CD14-positive monocyte (primary cell): ENCODE measurements at places on chromosomes 7 and 10. TPM values are rescaled to one million over a fixed set of nuclear protein-coding genes. Genes with fewer than 3 reads are reported as not detected.

The C1QL3 gene
- polyA plus RNA-seq = not detected in 2 replicates

The FHIP2A gene
- polyA plus RNA-seq = 9.2 TPM

The ASZ1 gene
- not detected for polyA plus RNA-seq

The FAM237B gene
- not detected in 2 replicates for polyA plus RNA-seq

The SLC29A3 gene
- 16.6 TPM for polyA plus RNA-seq

The GDF2 gene
- polyA plus RNA-seq = not detected

The NODAL gene
- not detected for polyA plus RNA-seq

- peak; percentile 86 for DNase-seq
These were observed at the start of gene SAMD9 for GRCh38 chr7:93117852-93118530. TSS of gene SAMD9 (minus strand) at chr7:93117979. CDS start at chr7:93106097, 11,882 bp downstream.

DNA sequence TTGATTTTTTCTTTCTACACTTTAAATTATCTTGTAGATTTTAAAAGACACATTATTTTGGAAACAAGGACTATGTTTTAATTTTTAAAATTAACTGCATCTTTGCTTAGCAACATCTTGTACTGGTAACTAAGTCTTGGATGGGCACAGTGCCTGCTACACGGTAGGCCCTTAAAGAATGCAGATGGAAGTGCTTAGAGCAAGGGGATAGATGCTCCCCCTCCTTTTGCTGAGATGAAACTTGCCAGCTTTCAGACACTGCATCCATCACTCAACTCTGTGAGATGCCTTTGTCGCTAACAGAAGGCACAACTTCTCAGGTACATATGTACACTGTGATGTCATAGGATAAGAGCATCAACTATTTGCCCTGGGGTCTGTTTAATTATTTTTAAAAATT, 103.9 kb downstream of the LRRC18 start:
- no peak for DNase-seq

- DNase-seq = no peak
These were observed 76.2 kb downstream of the CTBP2 start for GRCh38 chr10:125084191-125084613.

GRCh38 chr10:94524711-94525110, 20.9 kb upstream of the HELLS start:
- no peak for DNase-seq

DNA sequence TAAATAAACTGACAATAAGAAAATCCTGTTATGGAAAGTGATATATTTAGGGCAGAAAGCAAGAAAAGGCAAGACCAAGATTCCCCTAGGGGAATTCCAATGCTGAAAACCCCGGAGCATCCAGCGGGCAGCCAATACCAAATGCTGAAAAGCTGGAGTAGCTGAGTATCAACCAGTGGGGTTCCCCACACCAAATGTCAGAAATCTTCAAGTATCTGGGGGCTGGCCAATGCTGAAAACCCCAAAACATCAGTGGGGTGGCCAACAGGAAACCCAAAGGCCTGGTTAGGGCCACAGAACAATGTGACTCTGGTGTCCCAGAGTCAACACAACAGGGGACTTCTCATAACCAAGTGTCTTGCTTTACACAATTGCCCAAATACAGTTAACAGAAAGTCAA, 271.8 kb upstream of the CACNA2D1 start:
- no peak for DNase-seq

GRCh38 chr7:157955348-157955999, 618.7 kb downstream of the DNAJB6 start:
- DNase-seq = no peak

- DNase-seq = no peak
These were observed 367.8 kb upstream of the ZMIZ1 start for GRCh38 chr10:78700816-78701520.

DNA sequence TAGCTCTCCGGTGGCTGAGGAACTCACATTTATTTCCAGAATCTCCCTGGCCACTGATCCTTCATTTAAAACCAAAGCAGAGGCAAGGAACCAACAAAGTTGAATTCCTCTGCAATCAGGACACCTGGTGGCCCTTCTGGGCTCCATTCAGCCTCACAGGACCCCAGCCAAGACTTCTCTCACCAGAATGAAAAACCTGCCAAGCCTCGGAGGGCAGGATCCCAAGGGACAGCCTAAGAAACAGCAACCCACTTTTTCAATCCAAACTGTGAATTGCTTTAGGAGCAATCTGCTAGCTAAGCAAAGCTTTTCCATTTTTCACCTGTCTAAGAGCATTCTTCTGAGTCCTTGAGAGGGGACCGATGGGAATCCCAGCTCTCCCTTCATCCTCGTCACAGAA, 34.6 kb downstream of the OAT start:
- no peak for DNase-seq

GRCh38 chr10:101087965-101088364, 26.2 kb downstream of the KAZALD1 start:
- no peak for DNase-seq

DNA sequence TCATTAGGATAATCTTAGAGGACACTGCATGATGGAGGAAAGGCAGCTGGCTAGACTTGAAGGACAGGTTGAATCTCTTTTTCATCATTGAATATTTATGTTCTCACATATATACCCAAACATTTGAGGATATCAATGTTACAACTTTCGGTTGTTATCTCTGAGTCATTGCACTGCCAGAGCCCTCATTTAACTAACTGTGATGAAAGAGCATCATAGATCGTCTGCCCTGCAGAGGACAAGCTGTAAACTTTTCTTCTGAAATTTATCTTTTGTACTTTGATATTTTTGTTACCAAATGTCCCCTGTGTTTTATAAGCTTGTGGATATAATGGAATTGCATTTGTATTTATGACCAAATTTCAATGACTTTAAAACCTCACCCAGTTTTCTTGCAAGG, 298.7 kb downstream of the PHF14 start:
- no peak for DNase-seq

- no peak for DNase-seq
These were observed 9.5 kb downstream of the SEMA3D start for GRCh38 chr7:85177316-85177715.

- no peak for DNase-seq
These were observed 304.5 kb upstream of the NFE2L3 start for GRCh38 chr7:25847336-25848070.

GRCh38 chr7:134431815-134432214, 27.1 kb downstream of the AKR1B1 start:
- DNase-seq = no peak

DNA sequence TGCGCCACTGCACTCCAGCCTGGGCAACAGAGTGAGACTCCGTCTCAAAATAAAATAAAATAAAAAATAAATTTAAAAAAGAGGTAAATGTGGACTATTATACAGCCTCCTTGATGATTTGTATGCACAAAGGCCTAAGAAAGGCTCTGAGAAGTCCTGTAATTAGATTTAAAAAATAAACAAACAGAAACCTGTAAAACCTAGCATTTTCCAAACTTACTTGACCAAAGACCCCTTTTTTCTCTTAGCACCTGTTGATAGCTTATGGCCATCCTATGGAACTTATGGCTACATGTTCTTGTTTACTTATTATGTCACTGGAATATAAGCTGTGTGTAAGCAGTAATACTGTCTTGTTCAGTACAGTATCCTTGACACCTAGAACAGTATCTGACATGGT, 5.7 kb downstream of the DNAJC2 start:
- no peak for DNase-seq

DNA sequence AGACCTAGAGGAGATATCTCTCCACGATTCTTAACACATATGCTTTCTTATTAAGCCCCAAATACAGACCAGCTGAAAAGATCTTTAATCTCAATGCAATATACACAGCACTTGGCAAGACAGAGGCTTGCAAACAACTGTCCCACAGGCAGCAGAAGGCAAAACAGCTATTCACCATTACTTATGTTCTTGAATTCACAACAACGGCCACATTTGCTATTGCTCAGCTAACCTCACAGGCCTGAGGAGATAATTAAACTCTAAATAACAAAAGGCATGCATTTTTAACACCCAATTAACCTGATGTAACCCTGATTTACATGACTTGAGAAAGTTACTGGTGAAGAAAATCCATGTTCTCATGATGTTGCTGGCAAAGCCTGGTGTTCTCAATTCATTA, 216.4 kb downstream of the CRPPA start:
- no peak for DNase-seq

DNA sequence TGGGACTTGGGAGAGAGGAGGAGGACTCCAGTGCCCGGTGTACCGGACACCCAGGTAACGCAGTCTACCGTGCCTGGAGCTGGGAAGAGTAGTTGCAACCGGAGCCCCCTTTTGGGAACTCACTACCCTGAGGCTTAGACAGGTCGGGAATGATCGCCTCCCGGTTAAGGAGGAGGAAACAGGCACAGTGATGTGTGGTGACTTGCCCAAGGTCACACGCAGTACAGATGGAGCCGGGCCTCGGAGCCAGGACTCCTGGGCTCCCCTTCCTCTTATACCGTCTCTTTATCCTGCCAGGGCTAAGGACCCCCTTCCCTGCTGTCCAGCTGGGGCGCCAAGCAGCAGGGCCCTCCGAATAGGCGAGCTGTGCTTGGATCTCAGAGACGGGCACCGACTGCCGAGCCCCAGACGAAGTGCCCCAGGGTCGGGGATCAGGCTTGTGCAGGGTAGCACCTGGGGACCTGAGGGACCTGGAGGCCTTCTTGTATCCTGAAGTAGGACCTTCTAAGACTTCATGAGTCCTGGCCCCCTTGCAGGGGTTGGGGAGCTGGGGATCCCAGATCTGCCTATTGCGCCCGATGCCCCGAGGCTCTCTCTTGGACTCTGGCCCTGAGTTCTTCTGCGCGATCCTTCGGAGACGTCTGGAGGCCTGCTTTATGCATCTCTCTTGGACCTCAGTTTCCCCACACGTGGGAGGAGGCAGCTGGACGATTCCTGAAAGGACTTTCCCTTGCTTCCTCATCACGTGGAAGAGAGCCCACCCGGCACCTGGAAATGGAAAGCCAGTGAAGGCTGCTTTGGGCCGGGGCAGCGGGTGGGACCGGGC, 767 bp upstream of the CYP26A1 start:
- no peak for DNase-seq

GRCh38 chr7:44324204-44324480, 1.3 kb downstream of the CAMK2B start:
- DNase-seq = no peak
